ENCODE measurements at places on chromosomes 12 and 14.

DNA sequence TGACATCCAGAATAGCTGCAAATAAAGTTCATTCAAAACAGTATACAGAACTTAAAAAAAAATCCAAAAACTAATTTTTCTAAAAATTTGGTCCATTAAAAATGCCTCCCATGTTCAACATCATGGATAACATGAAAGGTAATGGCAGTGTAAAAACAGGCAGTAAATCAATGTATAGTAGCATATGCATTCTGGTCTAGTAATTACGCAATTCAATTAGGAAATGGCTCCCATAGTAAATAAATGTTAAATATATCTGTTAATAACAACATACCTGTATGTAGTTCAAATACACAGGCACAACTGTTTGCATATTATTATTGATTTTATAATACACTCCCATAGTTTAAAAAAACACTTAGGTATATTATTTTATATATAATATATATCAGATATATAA is 42.5 kb downstream of the SGPP1 start:
- DNase-seq, result no peak

DNA sequence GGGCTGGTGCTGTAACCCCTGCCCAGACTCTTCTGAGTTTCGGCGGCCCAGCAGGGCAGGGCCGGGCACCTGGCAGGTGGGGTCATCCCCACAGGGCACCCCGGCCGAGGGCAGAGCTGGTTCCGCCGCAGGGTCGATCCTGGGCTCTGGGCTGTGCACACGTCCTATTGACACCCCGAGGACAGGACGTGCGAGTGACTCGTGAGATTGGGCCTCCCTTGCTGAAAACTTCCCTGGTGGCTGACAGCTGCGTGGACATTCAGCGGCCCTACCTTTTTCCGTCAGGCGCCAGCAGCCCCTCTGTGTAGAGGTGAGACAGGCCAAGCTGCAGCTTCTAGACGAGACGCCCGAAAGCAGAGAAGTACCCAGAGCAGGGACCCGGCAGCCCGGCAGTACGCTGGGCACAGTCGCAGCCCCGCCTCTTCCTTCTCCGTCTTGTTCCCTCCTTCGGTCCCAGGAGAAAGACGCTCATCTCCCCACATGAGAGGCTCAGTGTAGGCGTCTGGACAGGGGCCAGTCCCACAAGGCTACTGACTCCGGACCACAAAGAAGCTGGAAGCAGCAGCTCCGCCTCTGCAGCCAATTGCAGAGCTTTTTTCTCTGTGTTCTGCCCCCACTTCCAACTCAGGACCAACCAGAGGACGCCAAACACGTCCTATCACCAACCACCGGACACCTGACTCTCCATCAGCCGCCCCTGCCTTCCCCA is at the start of gene LRCOL1:
Gene LRCOL1 (minus strand): TSS at position 532 of the 709 bp plus-strand sequence. CDS start 4,331 bp downstream, outside the sequence.
- no peak for DNase-seq

DNA sequence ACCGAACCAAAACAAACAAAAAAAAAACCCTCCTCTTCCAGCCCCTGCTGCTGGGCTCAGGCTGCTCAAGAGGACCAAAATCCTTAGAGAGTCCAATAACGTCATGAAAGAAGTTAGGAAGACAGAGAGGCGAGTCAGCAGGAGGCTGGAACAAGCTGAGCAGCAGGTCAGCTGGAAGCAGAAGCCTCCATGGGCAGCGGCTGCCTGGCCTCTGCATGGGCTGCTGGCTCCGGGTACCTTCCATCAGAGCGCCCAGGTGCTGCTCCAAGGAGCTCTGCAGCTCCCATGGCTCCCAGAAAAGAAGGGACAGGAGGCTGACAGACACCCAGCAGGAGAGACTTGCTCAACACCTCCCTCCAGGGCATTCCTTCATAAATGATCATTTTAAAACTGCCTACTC is 3.2 kb upstream of the KRT2 start:
- DNase-seq, result no peak

DNA sequence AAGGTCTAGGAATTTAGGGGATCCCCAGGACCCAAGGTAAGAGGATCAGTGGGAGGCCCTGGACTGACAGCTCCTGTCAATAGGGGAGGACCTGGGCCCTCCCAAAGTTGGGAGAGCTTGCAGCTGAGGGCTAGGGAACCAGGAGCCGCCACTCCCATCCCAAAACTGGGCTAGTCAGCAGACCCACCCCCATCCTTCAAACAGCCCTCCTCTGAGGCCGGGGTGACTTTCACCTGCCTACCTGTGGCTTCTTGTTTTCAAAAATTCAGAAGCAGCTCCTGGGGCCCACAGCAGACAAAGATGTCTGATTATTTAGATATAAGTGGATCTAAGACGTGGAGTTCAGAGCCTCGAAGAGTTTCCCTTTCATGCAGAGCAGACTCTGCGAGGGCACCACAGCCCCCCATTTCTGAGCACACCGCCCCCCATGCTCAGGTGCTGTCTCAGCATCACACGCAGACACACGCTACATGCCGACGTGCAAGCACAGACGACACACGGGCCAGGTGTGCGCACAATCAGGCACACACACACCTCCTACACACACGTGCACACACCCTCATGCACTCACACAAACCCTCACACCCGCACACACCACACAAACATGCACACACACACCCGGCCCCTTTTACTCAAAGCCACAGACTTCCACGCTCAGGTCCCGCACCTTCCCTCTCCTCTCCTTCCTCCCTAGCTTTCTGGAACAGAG is 21.9 kb downstream of the DIO3 start:
- DNase-seq, result no peak

Measured in activated CD8-positive, alpha-beta memory T cell treated with anti-CD3 and anti-CD28 coated beads for 1 hour (primary cell).